ENCODE measurements at places on chromosomes 1 and 21.

- DNase-seq, result no peak
Observed at GRCh38 chr1:198679535-198680173, 40.8 kb downstream of the PTPRC start.

GRCh38 chr1:183039985-183040447 is 16.8 kb downstream of the LAMC1 start:
- DNase-seq, result no peak

- no peak for DNase-seq
Observed at GRCh38 chr1:68542586-68542985, 45.7 kb upstream of the DEPDC1 start.

- no peak for DNase-seq
Observed at GRCh38 chr1:62725255-62725654, 37.1 kb upstream of the DOCK7 start.

DNA sequence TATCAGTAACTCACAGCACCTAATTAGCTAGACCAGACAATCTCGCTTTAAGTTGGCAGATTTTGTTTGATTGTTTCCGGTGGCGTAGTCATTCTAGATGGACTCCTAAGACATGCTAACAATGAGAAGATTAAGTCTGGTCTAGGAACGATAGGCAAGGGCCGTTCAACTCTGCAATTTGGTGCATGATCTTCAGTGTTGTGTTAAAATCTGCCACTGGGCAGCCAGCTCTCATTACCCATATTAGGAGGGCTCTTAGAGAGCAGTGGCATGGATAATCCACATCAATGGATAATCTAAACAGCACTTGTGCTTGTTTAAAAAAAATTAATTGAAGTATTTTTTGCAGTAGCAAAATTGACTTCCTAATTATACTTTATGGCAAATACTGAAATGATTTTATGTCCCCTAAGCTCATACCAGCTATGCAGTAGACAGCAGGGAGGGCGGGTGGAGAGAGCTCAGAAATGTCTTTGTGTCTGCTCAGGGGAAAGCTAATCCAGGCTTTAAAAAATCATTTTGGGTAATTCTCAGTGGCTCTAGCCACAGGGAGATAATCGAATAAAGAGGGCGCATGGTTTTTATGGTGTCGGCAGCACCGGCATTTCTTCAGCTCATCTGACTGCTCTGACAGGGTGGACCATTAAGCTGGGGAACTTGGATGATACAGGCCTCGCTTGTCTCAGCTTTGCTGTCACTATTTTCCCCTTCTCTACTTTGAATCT is 48.5 kb upstream of the IKBKE start:
- DNase-seq, result no peak

DNA sequence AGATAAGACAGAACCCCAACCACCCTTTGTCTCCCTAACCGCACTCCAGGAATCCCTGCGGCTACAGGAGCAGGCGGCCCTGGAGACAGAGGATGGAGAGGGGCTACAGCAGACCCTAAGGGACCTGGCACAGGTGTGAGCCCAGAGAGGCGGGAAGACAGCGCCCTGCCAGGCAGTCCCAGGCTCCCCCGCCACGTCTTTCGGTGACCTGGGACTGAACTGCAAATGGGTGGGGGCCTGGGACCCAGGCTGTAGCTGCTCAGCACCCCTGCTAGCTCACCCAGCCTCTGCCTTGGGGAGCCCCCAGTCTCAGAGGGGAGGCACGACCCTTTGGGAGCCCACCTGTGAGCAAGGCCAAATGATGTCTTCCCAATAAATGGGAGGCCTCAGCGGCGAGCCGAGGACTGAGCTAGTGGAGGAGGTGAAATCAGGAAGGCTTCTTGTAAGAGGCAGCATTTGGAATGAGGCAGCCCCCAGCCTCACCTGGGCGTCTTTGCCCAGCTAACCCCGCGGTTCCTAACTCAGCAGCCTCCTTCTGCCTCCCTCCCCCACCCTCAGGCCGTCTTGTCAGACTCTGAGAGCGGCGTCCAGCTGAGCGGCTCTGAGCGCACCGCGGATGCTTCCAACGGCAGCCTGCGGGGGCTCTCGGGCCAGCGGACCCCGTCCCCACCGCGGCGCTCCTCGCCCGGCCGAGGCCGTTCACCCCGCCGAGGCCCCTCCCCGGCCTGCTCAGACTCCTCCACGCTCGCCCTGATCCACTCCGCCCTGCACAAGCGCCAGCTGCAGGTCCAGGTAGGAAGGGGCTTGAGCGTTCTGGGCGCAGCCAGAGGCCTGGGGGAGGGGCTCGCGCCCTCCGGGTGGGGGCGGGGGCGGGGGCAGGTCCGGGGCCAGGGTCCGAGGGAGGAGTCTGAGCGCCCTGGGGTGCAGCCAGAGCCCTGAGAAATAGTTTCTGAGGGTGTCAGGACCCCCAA is 16.9 kb downstream of the CROCC start:
- no peak for DNase-seq

DNA sequence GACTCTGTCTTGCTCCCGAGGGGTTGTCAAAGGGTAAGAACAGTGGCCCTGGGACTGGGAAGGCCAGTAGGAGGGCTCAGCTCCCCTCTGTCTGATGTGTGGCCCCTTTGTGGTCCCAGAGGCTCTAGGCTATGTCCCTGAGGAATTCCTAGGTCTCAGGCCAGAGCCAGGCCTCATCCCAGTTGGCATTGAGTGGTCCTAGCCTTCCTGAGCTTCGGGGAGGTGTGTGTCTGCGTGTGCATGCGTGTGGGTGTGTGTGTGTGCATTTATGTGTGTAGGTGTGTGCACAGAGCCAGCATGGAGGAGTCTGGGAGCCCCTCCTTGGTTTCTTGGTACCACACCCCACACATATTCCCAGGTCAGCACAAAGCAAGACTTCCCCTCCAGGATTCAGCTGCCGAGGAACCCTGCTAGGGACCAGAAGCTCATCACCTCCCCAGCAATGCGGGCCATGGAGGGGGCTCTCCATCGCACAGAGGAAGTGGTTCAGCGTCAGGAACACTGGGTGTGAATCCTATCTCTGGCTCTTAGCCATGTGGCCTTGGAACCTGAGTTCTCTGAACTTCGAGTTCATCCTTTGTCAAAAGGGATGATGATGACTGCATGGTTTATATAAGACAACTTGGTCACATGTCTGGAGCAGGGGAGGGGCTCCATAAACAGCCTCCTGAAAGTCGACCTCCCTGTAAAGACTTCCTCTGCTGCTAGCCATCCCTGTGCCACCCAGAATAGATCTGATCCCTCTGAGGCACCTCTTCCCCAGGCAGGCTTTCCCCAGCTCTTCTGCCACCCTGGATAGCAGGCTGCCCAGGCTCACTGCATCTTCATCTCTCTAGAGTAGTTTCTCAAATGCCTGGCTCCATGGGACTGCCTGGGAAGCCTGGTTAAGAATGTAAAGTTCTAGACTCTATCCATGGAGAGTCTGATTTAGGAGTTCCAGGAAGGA is 8.3 kb upstream of the EPS8L3 start:
- no peak for DNase-seq

DNA sequence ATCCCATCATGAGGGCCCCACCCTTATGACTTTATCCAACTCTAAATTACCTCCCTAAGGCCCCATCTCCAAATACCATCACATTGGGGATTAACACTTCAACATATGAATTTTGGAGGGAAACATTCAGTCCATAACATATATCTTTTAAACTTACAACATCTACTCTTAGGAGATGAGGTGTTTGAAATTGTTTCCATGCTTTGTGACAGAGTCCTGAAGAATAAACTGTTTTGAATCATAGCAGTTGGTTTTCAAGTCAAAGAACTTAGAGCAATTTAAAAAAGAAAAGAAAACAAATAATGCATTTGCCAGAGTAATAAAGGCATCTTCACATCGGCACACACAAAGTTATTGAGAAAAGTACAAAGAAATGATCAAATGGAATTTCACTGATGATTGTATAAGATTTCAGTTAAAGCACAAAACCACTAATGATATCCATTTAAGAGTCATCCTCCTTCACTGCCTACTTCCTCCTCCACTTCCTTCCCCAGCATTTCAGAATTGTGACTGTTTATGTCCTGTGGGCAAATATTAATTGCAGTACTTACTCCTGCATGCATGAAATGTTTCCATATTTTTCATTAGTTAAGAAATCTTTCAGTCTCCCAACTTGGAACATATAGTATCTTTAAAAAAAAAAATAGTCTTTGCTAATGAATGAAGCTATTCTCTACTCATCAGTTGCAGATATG is 202.0 kb downstream of the LRRC40 start:
- DNase-seq, result no peak

DNA sequence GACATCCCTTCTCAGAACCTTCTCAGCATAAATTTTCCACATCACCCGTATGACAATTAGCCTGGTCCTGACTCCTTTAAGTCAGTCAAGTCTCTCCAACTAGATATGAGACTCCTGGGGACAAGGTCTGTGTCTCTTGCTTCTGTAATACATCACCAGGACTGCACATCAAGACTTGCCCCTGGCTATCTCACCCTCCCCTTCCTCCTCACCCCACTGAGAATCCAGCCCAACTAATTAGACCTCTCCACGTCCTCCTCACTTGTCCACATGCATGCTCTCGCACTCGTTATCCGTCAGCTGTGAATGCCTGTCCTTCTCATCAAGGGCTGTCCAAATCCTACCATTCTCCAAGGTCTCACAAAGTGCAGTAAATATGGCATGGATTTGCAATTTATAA is 542.8 kb downstream of the PTPRU start:
- no peak for DNase-seq

- no peak for DNase-seq
Observed at GRCh38 chr1:246703581-246703980, 20.6 kb upstream of the SCCPDH start.

GRCh38 chr1:165858967-165859845 is 31.8 kb downstream of the UCK2 start:
- no peak for DNase-seq

DNA sequence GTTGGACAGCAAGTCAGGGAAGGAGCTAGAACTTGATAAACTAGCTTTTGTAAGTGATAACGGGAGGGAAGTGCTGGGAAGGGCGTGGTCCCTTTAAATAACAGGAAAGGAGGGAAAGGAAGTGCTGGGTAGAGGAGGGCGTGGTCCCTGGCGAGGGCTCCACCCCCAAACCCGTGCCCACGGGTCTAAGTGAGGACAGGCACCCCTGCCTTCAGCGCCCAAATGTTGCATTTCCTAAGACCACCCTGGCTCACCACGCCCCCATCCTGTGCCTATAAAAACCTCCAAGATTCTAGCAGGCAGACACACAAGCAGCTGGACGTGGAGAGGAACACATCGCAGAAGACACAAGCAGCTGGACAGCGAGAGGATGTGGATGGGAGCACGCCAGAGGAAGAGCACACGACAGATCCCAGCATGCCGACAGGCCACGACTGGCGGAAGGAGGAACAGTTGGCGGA is 58.5 kb downstream of the PALMD start:
- DNase-seq, result no peak

DNA sequence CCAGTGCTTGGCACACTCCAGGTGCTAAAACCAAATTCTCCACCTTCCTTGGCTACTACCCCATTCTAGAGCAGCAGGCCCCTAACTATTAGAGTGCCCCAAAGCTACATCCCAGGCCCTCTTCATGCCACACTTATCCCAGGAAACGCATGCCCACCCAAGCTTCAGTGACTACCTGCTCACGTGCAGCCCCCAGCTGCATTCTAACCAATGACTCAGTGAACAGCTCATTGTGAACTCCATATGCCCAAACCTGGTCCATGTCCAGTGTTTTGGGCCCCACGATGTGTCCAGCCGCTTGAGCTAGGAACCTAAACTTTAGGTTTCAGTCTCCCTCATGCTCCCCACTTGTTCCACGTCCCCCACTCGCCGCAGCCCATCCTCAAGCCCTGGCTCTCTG is 41.5 kb downstream of the NKAIN1 start:
- no peak for DNase-seq

DNA sequence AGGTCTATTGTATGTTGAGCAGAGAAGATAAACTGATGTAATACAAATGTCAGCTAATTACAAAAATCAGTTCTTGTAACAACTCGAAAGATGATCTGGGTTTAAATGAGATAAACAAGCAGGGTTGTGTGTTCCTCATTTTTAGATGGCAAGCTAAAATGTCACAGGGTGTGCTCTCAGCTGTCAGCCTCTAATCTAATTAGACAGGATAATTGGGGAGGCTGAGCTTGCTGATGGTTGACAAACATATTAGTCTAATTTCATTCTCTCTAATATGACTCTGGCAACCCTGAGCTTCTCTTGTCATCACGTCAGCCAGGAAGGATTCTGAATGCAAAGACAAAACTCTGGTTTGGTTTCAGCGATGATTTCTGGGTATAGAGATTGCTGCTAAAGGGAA is 335.3 kb upstream of the KAZN start:
- DNase-seq, result no peak

GRCh38 chr1:15341634-15342407 is 67.9 kb upstream of the EFHD2 start:
- no peak for DNase-seq

DNA sequence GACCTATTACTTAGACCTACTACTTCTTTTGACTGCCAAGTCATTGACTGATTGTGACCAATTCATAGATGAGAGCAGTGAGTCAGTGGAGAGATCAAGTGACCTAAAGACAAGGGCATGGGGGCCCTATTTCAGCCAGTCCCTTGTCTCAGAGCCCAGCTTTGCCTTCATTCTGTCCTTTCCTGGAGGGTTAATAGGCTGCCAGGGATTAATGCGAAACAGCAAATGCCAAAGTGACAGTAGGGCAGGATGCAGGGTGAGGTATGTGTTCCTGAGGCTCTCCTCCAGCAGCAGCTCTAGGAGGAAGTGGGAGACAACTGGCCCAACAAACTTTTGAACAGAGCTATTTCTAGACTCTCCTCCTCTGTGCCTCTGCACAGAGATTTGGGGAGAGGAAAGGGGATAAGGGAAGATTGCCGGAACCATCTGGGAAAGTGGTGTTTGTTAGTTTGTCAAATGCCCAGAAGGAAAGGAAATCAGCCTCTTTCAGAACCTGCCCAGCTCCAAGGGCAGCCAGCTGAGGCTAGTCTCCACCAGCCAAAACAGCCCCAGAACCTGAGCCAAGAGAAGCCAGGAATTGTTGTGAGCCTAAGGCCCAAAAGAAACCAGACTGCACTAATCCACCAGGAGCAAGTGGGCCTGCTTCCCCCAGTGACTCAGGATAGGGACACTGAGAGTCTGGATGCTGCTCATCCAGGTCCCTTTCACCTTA is 4.9 kb upstream of the S100A3 start:
- DNase-seq, result no peak

DNA sequence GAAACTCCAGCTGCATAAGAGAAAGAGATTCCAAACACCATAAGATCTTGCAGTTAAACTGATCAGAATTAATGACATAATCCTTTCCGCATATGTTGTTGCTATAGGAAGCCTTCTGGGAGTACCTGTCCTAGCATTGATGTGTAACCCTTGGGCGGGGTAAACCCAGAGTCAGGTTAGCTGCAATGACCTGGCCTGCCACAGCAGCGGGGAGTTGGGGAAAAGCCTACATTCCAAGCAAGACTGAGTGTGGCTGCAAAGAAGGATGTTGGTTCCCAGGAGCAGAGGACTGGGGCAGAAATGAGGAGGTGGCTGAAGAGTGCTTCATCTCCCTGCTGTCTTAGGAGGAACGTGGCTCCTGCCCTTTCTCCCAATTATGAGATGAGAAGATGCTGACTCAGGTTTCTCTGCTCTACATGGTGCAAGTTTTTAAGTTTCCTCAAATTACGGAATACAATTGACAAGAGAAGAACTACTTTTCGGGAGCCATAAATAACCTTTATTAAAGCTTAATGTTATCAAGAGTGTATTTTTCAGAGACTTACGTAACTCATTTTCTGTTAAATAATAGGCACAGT is 142.1 kb downstream of the RYR2 start:
- no peak for DNase-seq

GRCh38 chr1:243438815-243439214 is 183.0 kb downstream of the SDCCAG8 start:
- no peak for DNase-seq

GRCh38 chr1:46315669-46316403 is 12.3 kb downstream of the UQCRH start:
- no peak for DNase-seq

- no peak for DNase-seq
Observed at GRCh38 chr1:166273618-166274017, 106.8 kb upstream of the FAM78B start.

Data from activated T-helper 1 cell treated with Interleukin-2 at 50 U/mL for 16 hours (primary cell).